ACHN (cell line): ENCODE measurements at places on chromosomes 13 and 19.

DNA sequence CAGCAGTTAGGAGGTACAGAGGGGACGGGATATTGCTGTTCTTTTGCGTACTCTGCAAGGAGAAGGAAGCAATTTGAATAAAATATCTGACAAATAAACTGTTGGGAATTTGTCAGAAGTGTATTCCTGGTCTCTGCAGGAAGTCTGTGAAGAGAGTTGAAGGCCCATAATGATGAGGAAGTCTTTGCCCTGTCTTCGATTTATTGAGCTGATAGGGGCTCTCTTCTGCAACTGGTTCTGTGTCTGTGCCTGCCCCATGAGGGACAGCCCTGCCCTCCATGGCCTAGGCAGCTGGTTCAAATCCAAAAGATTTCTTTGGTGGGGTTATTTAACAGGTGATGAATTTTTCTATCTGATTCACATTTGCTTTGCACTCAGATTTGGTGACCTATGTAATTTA is 339.7 kb upstream of the EDNRB start:
- DNase-seq: no peak

DNA sequence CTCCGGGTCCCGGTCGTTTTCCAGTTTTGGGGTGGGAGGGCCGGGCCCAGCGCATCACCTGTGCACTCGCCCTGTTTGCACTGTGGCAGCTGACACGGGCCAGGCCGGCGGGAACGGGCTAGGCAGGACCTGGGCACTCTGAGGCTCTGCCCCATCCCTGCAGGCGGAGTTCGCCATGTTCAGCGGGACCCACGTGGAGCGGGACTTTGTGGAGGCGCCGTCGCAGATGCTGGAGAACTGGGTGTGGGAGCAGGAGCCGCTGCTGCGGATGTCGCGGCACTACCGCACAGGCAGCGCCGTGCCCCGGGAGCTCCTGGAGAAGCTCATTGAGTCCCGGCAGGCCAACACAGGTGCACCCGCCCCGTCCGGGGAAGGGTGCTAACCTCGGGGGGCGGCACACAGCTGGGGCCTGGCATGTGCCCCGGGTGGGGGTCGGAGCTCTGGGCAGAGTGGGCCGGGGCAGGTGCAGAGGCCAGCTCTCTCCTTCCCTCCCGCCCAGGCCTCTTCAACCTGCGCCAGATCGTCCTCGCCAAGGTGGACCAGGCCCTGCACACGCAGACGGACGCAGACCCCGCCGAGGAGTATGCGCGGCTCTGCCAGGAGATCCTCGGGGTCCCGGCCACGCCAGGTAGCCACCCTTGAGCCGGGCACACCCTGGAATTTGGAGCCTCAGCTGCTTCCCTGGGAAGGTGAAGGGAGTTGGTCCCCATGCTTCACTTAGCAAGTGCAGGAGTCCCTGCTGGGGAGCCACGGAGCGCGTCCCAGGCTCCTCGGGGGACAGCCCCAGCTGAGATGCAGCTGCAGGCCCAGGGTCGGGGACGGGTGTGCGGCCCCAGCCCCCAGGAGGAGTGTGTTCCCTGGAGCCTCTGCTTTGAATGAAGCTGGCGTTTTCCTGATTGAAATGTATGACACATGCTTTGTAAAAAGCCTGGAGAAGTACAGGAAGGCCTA is 9.3 kb upstream of the ZNF554 start:
- no peak for DNase-seq

DNA sequence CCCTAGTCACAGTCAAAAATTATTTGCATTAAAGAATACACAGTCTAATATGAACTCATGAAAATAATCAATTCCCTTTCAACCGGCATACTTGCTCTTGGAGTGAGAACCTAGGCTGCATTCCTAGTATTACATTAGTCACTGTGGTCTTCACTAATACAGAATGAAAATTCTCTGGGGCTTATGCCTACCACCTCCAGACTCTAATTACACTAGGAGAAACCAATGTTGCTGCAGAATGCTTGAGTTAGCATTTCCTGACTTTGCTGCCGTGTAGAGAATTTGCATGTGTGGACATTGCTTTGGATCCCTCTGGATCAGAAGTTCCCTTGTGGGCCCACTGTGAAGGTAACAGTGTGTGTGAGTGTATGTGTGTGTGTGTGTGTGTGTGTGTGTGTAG is 87.8 kb downstream of the CCNA1 start:
- no peak for DNase-seq

- DNase-seq: no peak
Observed at GRCh38 chr13:28297341-28297740, 159.0 kb downstream of the PAN3 start.

DNA sequence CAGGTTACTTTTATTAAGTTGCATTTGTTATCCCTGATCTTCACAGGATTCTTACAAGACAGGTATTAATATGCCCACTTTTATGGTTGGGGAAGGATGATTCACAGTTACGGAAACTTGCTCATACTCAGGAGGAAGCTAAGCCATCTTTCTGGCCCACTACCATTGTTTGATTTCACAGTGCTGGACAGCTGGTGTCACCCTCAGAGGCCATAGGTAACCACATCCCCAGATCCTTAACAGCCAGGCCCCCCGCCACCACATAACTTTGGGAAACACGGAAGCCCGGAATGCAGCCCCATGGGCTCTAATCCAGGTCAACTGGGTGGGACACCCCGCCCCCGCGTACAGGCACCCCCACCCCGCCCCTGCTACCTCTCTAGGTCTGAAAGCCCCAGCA is 119.7 kb downstream of the IRS2 start:
- peak; percentile 13 for DNase-seq

GRCh38 chr19:16013851-16014840 is 62.1 kb upstream of the TPM4 start:
- DNase-seq: no peak

- DNase-seq: no peak
Observed at GRCh38 chr13:105602956-105603670, 932.3 kb downstream of the EFNB2 start.

DNA sequence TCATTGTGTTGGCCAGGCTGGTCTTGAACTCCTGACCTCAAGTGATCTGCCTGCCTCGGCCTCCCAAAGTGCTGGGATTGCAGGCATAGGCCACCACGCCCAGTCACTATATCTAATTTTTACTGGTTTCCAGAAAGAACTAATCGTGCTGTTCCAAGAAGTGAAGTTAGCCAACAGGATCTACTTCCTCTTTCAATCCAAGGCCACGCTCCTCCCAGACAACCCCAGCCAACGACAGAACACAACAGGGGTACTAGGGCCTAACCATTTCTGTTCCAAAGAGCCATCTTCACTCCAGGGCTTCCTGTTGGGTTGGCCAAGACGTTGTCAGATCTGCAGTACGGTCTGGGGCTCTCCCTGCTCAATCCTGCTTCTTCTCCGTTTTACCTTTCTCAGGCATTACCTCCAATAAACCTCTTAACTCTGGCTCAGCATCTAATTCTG is 7.0 kb upstream of the LSM14A start:
- DNase-seq: no peak

- DNase-seq: no peak
Observed at GRCh38 chr13:25906191-25906661, 145.6 kb downstream of the SHISA2 start.

GRCh38 chr13:90889906-90890834 is 457.3 kb upstream of the MIR17HG start:
- no peak for DNase-seq

- peak; percentile 50 for DNase-seq
Observed at GRCh38 chr19:1251330-1252220, 3.2 kb downstream of the MIDN start.

- no peak for DNase-seq
Observed at GRCh38 chr13:39013462-39013861, 22.8 kb upstream of the STOML3 start.

- no peak for DNase-seq
Observed at GRCh38 chr13:38980750-38981078, 9.9 kb downstream of the STOML3 start.

DNA sequence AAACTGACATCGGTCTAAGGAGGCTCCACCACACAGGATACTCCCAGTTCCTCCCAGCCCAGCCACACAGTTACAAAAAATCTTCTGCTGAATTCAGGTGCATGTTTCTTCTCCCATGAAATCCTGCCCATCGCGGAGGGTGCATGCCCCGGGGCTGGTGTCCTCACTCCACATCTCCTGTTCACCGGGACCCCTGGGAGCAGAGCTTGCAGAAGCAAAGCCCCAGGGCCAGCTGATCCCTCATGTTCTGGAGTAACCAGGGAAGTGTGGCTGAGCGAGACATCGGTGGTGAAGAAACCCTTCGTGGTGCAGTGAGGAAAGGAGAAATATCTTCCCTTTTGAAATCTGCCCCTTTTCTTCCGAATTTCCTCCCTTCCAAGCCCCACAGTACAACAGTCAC is 904 bp upstream of the SIGLEC9 start:
- DNase-seq: no peak

GRCh38 chr13:74266309-74266708 is 132.1 kb upstream of the KLF12 start:
- no peak for DNase-seq

DNA sequence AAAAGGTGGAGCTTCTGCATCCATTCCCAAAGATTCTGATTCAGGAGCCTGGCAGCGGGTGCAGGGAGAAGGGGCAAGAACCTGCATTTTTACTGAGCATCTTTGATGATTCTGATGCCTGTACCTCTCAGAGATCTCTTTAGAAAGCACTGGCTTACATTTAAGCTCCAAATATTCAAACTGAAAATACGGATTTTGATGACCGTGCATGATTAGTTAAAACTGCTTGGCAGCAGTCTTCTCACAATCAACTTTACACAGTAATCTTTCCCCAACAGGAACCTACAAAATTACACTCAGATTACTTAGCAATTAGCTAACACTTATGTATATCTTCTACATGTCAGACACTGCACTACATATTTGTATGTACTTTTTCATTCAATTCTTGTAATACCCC is 108.9 kb downstream of the DOCK9 start:
- DNase-seq: no peak

GRCh38 chr19:10206226-10206885 is 11.6 kb upstream of the DNMT1 start:
- DNase-seq: peak; percentile 13

- DNase-seq: no peak
Observed at GRCh38 chr13:35617420-35617819, 140.9 kb upstream of the MAB21L1 start.

DNA sequence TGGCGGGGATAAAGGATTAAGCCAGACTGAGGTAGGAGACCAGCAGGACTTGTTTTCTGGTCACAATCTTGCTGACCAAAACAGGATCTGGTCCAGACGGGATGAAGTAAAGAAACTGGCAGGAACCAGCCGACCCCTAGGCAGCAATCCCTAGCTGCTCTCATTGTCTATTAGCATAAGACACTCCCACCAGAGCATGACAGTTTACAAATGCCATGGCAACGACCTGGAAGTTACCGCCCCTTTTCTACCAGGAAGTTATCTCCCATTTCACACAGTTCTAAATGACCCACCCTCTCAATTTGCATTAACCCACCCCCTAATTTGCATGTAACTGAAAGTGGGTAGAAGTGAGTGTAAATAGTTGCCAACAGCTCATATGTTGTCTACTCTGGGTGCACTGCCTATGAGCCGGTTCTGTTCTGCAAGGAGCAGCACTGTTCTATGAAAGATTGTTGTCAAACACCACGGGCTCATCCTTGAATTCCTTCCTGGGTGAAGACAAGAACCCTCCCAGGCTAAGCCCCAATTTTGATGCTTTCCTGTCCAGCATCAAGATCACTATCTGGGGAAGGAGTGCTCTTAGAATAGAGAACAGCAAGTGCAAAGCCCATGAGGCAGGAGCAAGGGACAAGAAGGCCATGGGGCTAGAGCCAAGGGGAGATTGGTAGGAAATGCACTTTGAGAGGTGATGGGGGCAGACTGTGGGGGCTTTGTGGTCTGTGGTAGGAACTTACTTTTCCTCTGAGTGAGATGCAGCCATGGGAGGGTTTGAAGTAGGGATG is 13.9 kb upstream of the FBXO27 start:
- peak; percentile 77 for DNase-seq

- no peak for DNase-seq
Observed at GRCh38 chr19:39949026-39949747, 14.8 kb upstream of the FCGBP start.

- no peak for DNase-seq
Observed at GRCh38 chr19:58351990-58352755, 1.1 kb downstream of the A1BG start.

- DNase-seq: no peak
Observed at GRCh38 chr13:112142401-112142930, 75.5 kb downstream of the SOX1 start.

DNA sequence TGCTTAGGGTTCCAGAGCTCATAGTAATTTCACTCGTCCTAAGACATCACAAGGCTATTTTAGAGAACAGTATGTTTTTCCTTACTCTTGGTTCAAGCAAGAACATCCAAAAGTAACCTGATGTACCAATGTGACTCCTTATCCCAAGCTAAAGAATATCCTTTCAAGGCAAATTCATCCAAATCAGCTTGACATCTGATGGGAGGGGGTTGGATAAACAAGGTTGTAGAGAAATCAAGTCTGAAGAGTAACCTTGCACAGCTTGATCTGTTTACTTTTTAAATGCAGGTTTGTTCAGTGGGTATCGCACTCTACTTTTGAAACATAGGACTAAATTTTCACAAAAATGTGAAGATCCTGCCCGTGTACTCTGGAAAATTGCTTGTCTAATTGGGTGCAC is 201.2 kb downstream of the GGACT start:
- no peak for DNase-seq

GRCh38 chr19:16457954-16458331 is 13.8 kb downstream of the EPS15L1 start:
- no peak for DNase-seq

GRCh38 chr13:23842406-23842805 is 46.8 kb downstream of the MIPEP start:
- DNase-seq: no peak

DNA sequence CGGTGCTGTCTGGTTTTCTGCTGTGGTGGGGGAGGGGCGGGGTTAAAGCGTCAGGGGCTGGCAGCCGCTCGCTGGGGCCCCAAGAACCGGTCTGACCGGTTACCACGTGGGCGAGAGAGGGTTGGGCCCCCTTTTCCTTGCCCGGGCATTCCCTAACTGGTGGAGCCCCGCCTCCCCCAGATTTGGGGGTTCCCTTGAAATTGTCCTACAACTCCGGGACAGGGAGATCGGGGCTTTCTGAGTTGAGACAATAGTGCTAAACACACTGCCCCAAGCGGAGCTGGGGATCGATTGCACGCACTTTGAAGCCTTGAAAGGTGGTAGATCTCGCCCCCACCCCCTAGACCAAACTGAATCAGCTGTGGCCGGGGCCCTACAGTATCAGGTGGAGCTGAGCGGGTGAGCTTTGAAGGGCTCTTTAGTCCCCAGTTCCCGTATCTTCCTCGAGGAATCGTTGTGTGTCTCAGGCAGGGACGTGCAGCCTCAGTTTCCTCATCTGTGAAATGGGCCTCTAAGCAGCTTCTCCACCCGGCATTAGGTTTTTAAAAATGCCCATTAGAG is 4.8 kb downstream of the IER2 start:
- DNase-seq: peak; percentile 61

DNA sequence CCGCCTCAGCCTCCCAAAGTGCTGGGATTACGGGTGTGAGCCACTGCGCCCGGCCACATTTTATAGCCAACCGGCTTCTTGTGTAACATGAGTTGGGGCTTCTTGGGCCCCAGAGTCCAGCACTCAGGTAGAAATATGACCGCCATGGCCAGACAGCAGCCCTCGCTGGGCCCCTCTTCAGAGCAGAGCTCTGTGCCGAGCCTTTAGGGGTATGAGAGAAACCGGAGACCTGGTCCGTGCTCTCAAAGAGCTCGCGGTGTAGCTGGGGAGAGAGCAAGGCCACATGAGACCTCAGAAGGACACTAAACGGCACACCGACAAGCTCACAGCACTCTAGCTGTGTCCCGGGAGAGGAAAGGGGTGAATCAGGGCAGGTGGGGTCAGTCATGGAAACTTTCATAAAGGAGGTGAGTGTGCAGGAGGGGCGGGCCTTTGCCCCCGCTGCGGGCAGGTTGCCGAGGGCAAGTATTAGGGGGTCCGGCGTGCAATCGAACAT is 15.8 kb downstream of the ACTN4 start:
- DNase-seq: no peak
